ENCODE measurements at places on chromosomes 5 and 9. TPM values are rescaled to one million over a fixed set of nuclear protein-coding genes. Genes with fewer than 3 reads are reported as not detected.

- no peak overlapping the region for H3K27ac ChIP-seq
- no peak for DNase-seq
- H3K4me1 ChIP-seq = no peaks in the 10 kb centered on the region
- no peak overlapping the region for H3K4me3 ChIP-seq
Observed at GRCh38 chr5:30098940-30099339, 1094.5 kb upstream of the CDH6 start.

DNA sequence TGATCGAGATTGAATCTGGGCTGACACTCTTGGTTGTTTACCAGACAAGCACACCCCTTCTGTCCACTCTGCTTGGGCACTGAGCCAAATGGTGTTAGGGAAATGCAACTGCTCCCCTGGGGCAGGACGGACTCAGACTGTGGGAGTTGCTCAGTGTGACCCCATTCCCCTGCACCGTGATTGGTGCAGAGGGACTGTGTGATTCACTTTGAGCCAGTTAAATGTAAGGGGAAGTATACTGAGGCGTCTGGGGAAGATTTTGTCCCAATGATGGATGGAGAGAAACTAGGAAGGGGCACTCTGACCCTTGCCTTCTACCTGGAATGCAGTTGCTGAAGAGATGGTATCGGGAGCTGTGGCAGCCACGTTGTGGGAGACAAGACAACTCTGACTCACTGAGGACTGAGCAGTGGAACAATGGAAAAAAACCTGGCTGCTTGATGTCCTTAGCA is 196.0 kb upstream of the ANKRD55 start:
- H3K27ac ChIP-seq = no peak overlapping the region
- H3K36me3 ChIP-seq = no peaks in the 10 kb centered on the region
- H3K27me3 ChIP-seq = no peaks in the 10 kb centered on the region
- H3K4me3 ChIP-seq = no peak overlapping the region
- no peaks in the 10 kb centered on the region for H3K4me1 ChIP-seq

- no peak for DNase-seq
- no peaks in the 10 kb centered on the region for H3K4me1 ChIP-seq
- H3K4me3 ChIP-seq = no peak overlapping the region
- no peaks in the 10 kb centered on the region for H3K27me3 ChIP-seq
- H3K36me3 ChIP-seq = no peaks in the 10 kb centered on the region
- no peak overlapping the region for H3K27ac ChIP-seq
Observed at GRCh38 chr5:143938230-143938629, 126.3 kb downstream of the HMHB1 start.

DNA sequence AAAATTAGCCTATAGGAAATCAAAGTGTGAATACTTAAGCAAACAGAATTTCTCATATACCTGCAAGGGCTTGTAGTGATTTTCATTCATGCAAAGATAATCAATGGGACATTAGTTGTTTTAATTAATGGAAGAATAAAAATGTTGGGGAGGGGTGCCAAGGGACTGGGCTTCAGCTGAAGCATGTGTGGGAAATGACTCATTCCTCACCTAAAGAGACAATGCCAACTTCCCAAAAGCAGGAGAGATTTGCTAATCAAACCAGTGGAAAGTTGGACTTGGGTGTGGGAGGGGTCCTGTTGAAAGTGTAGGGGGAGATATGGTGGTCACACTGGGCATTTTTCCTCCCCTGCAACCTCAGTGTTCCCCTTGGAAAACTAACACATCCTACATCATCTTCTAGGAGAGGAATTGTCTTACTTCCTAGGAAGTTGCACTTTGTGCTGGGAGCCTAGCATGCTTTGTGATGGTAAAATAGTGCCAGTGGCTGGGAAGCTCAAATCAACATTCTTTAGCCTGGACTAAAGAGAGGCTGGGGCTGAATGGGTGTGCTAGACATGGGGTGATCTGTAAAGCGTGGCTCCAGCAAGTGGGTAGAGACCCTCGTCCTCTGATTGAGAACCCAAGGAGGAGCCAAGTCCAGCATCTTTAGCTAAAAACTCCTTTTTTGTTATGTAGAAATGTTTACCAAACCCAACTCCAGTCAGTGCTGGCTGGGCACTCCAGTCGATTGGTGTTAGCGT is 6.4 kb upstream of the LHX2 start:
- no peak overlapping the region for H3K4me3 ChIP-seq
- no peak overlapping the region for H3K27ac ChIP-seq
- no peaks in the 10 kb centered on the region for H3K36me3 ChIP-seq
- H3K4me1 ChIP-seq = peaks cover 19% of the 10 kb centered on the region
- DNase-seq = no peak

Gene C9
- total RNA-seq = not detected
